CD4-positive, alpha-beta T cell treated with Interleukin-17A for 4 hours (primary cell): ENCODE measurements at places on chromosomes 1 and 21.

GRCh38 chr1:52520148-52520547 is 32.7 kb downstream of the TUT4 start:
- no peak for DNase-seq

DNA sequence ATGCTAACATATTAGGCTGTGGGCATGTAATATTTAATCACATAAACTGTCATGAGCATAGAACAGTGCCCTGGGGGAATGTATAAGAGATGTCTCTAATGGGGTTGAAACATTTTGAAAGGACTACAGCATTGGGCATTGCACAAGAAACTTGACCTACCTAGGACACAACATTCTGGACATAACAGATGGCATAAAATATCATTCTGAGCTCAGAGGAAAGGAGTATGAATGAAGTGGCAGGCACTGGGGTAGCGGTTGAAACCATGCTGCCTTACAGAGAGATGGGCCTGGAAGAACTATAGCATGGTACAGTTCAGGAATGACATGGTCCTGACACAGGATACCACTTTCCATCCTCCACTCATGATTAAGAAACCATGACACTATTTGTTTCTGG is 69.0 kb downstream of the LPAR3 start:
- DNase-seq, result no peak

DNA sequence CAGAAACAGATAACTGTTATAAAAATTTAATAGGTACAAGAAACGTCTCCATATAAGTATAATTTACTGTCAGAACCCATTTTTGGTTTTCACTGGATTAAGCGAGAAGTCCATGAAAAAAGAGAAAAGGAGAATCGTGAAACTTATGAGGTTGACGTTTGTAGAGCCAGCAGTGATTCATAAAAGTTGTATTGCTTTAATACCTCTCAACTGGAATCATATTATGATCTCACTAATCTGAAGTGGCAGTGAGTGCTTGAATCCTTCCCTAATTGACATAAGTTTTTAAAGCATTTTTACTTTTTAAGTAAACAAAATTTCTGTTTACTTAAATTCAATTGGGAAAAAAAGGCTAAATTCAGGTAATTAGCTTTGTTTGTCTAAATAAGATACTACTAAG is 315.3 kb downstream of the TPR start:
- no peak for DNase-seq

GRCh38 chr1:83905315-83905907 is 93.5 kb downstream of the TTLL7 start:
- peak; percentile 5 for DNase-seq

DNA sequence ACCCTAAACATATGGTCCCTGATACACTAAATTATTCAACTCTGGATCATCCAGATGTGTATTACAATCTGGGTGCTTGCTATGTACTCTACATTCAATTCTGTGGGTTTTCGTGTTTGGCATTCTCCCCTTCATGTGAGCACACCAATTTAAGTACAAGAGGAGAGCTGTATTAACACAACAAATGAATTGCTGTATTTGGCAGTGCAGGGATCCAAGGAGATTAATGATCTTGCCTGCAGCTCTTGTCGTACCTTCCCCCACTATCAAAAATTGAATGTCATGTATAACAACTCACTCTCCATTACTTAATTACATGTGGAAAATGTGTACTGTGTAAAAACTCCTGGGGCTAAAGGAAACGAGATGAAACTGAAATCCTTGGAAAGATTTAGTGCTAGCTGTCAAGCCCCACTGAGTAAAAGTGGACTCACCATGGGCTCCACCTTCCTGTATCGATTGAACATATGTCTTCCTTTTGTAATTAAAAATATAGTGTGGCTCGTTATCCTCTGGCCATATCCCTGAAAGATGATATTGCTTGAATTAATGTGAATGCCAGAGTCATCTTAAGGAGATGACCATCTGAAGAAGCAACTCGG is 172.2 kb upstream of the L1TD1 start:
- no peak for DNase-seq

- DNase-seq, result no peak
These were observed 21.8 kb downstream of the COA7 start for GRCh38 chr1:52676249-52676903.

- no peak for DNase-seq
These were observed 4.3 kb downstream of the SLC30A1 start for GRCh38 chr1:211574705-211575104.

DNA sequence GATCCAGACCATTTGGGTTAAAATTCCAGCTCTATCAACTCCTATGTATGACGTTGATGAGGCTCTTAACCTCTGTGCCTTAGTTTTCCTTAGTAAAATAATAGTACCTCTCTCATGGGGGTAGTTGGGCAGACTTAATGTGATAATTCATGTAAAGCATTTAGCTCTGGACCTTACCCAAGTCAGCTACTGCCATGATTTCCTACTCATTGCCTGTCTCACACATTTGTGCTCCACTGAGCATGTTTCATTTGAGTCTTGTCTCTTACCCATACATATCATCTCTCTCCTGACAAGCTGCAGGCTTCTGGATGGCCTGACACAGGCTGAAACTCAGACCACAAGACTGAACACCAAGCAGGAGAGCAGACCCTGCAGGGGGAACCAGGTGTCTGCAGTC is 77.7 kb upstream of the ZBTB40 start:
- no peak for DNase-seq

- DNase-seq, result no peak
These were observed 149.6 kb downstream of the PTPRU start for GRCh38 chr1:29385966-29386365.

DNA sequence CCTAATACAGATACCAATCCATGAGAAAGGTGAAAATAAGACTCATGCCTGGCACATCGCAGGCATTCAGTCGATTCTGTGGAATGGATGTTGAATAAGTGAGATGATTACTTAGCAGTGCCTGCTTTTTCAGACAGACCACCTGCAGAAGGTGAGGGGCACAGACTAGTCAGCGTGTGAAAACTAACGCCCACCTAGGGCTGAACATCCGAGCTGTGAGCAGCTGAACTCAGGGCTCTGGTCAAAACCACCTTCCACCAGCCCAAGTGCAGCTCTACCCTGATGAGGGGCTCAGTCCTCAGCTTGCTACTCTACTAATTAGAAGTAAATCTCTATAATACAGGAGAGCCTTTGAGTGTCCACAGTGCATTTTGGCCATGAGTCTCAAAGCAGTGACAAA is 32.5 kb downstream of the LMX1A start:
- DNase-seq, result no peak

DNA sequence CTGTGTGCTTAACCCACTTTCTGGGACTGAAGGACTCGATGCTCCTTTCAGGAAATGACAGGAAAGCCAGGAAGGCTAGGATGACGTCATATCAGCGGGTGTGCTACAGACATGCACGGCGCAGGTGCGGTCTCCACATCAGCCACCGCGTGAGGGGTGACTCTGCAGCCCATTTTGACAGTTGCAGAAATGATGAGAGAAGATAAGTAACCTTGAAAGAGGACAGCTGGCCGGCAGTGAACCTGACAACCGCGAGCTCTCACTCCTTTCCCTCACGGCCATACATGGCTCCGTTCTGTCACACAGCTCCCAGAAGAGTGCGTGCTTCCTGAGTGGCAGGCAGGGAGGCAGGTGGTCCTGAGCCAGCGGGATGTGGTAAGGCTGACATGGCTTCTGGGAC is 1.7 kb upstream of the KRTAP10-5 start:
- DNase-seq, result no peak
